Pancreas (tissue), 10 donors: ENCODE measurements at places on chromosomes 2 and 18. TPM values are rescaled to one million over a fixed set of nuclear protein-coding genes. Genes with fewer than 3 reads are reported as not detected.

GRCh38 chr2:194700726-194701125 is 956.3 kb upstream of the SLC39A10 start:
- H3K27ac ChIP-seq: no peak overlapping the region
- H3K36me3 ChIP-seq: no peaks in the 10 kb centered on the region
- no peaks in the 10 kb centered on the region for H3K27me3 ChIP-seq
- H3K4me1 ChIP-seq: no peaks in the 10 kb centered on the region
- DNase-seq: no peak

- peaks cover 25% of the 10 kb centered on the region for H3K4me1 ChIP-seq
- peak overlapping the region; percentile 41 for H3K27ac ChIP-seq
- no peaks in the 10 kb centered on the region for H3K36me3 ChIP-seq
- H3K27me3 ChIP-seq: no peaks in the 10 kb centered on the region
- no peak for DNase-seq
These were observed 45.2 kb downstream of the GAREM1 start for GRCh38 chr18:32425466-32425865.

Gene VSNL1
- 0.41 TPM for total RNA-seq

GRCh38 chr2:134917360-134917865 is 1.2 kb upstream of the CCNT2 start:
- H3K36me3 ChIP-seq: no peaks in the 10 kb centered on the region
- H3K27ac ChIP-seq: peak overlapping the region; percentile 99
- no peaks in the 10 kb centered on the region for H3K27me3 ChIP-seq
- H3K4me3 ChIP-seq: peak overlapping the region; percentile 27
- DNase-seq: peak; percentile 21
- H3K4me1 ChIP-seq: peaks cover 27% of the 10 kb centered on the region

DNA sequence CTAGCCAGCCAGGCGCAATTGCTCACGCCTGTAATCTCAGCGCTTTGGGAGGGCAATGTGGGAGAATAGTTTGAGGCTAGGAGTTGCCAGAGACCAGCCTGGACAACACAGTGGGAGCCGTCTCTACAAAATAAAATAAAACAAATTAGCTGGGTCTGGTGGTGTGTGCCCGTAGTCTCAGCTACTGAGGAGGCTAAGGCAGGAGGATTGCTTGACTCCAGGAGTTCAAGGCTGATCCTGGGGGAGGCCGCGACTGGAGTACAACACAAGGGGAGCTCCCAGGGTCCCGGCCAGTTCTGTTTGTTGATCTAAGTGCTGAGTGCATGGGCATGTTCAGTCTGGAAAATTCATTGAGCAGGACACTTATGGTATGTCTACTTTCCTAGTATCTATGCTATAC is 2.6 kb downstream of the ST3GAL5 start:
- H3K4me3 ChIP-seq: no peak overlapping the region
- no peaks in the 10 kb centered on the region for H3K27me3 ChIP-seq
- peaks cover 15% of the 10 kb centered on the region for H3K4me1 ChIP-seq
- H3K36me3 ChIP-seq: no peaks in the 10 kb centered on the region
- no peak for DNase-seq
- no peak overlapping the region for H3K27ac ChIP-seq

GRCh38 chr2:14385043-14385442 is 247.5 kb upstream of the LRATD1 start:
- no peaks in the 10 kb centered on the region for H3K4me1 ChIP-seq
- H3K4me3 ChIP-seq: no peak overlapping the region
- H3K27ac ChIP-seq: no peak overlapping the region
- no peak for DNase-seq

- no peaks in the 10 kb centered on the region for H3K27me3 ChIP-seq
- no peak for DNase-seq
- H3K4me3 ChIP-seq: no peak overlapping the region
- H3K36me3 ChIP-seq: no peaks in the 10 kb centered on the region
These were observed 2.3 kb upstream of the ZNF532 start for GRCh38 chr18:58862356-58862755.

DNA sequence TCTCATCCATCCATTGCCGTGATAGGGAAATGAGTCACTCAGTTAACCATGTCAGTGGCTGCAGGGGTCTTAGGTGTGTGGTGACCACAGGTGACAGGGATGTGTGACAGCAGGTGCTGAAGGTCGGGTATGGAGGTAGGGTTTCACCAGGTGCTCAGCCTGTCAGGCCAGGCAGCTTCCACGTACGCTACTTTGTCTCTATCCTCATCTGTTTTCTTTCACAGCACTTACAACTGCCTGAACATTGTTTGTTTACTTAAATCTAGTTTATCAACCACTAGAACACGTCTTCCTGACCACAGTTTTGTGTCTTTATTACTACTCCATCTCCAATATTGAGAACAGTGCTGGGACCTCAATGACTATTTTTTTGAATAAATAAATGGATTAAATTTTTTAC is 11.4 kb upstream of the UXS1 start:
- no peaks in the 10 kb centered on the region for H3K27me3 ChIP-seq
- H3K27ac ChIP-seq: no peak overlapping the region
- DNase-seq: no peak
- no peak overlapping the region for H3K4me3 ChIP-seq
- no peaks in the 10 kb centered on the region for H3K4me1 ChIP-seq

- no peak for DNase-seq
- no peak overlapping the region for H3K4me3 ChIP-seq
- no peaks in the 10 kb centered on the region for H3K27me3 ChIP-seq
- no peaks in the 10 kb centered on the region for H3K4me1 ChIP-seq
These were observed 5.8 kb upstream of the PIEZO2 start for GRCh38 chr18:11155034-11155759.

GRCh38 chr18:28359176-28359575 is 182.2 kb upstream of the CDH2 start:
- H3K4me1 ChIP-seq: no peaks in the 10 kb centered on the region
- no peak overlapping the region for H3K27ac ChIP-seq
- no peaks in the 10 kb centered on the region for H3K27me3 ChIP-seq
- H3K4me3 ChIP-seq: no peak overlapping the region
- no peak for DNase-seq

DNA sequence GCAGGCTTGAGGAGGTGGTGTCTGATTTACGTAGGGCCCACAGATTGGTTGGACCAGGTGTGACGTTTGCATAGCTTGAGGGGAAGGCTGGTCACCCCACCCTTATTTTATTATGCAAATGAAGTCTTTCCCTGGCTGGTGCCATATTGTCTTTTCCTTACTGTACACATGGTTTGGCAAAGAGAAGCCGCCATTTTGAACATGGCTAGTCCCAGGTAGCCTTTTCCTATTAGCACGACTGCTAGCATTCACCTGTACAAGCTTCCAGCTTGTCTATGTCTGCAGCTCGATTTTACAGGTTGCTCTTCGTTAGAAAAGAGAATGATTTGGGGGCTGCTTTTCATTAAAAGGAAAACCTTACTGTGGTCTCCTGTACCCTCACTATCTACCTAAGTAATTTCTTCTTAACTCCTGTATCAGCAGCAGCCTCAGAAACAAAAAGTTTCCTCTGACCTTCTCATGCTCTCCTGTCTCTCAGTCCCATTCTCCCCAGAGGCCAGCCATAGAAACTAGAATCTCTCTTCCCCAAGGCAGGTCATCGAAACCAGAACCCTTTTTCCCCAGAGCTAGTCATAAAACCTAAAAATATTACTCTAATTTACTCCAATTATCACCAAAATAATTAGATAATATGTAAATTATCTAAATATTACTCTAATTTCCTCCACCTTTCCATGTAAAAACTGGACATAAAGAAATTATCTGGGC is 151.8 kb downstream of the B3GNT2 start:
- H3K27me3 ChIP-seq: no peaks in the 10 kb centered on the region
- H3K27ac ChIP-seq: no peak overlapping the region
- H3K36me3 ChIP-seq: no peaks in the 10 kb centered on the region
- DNase-seq: no peak
- peaks cover 6% of the 10 kb centered on the region for H3K4me1 ChIP-seq
